Posterior vena cava (tissue), 2 donors: ENCODE measurements at places on chromosomes 1 and 21. TPM values are rescaled to one million over a fixed set of nuclear protein-coding genes. Genes with fewer than 3 reads are reported as not detected.

ACTL8 gene
- total RNA-seq = not detected

CFHR3 gene
- total RNA-seq = 0.79 TPM

CD34 gene
- total RNA-seq = 154 TPM

DENND2C gene
- total RNA-seq = 4.8 TPM
